Central memory CD4-positive, alpha-beta T cell (primary cell): ENCODE measurements at places on chromosomes 13 and 19.

GRCh38 chr19:40284251-40284500 lies 969 bp downstream of the AKT2 start:
- DNase-seq: no peak

DNA sequence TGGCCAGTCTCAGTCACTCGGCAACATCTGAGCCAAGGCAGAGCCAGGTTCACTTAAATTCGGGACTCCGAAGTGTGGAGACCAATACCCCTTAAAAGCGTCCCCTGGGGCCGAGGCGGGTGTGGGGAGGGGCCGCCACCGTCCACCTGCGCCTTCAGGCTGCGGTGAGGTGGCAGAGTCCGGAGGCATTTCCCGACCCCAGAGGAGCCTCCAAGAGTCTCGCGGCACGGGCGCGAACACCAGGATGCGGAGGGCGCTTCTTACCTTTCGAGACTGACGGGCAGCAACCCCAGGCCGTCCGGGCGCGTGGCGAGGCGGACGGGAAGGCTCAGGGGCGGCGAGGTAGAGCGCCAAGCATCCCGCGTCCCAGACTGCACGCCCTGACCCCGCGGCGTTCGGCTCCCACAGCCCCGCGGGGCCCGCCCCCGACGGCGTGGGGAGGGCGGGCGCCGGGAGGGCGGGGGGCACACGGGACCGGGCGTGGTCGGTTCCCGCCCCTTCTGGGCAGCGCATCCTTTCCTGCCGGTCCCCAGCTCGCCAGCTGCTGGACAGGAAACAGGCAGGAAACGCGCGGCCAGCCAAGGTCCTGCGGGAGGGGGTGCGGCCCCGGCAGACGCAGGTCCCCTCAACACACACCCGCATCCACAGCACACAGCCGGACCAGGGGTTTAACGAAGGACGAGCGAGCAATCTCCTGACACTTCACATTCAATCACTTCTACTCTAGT lies at the start of gene THSD1:
Gene THSD1 (minus strand): TSS at position 406 of the 728 bp plus-strand sequence. CDS start 3,572 bp downstream, outside the sequence.
- peak; percentile 3 for DNase-seq

DNA sequence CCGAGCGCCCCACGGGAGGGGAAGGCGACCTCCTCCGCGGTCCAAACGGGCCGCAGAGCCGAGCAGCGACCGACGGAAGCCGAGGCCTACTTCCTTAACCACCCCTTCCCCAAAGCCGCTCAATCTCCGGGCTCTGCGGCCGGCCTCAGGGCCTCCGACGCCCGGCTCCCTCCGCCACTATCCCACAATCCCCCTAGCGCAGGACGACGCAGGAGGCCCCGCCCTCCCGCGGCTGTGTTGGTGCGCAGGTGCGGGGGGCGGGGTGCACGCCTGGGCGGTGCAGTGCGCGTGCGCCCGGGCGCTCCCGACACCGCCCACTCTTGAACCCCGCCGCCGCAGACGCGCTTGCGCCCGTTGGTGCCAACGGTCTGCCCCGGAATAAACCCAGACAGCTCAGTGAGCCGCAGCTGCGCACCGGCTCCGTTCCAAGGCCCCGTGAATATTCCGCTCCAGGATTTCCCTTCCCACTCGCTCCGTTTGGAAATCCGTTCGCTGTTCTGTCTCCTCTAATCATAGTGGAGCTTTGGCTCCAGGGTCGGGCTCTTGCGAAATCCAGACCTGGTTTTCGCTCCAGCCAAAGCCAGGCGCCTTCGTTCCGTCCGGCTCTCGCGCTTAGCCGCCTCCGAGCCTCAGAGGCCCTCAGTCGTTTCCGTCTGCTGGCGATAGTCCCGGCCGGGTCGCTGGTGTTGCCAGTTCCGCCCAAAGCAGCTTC lies at the start of gene PPP6R1:
Gene PPP6R1 (minus strand): TSS at position 190 of the 712 bp plus-strand sequence. CDS start 11,914 bp downstream, outside the sequence.
- DNase-seq: peak; percentile 96

DNA sequence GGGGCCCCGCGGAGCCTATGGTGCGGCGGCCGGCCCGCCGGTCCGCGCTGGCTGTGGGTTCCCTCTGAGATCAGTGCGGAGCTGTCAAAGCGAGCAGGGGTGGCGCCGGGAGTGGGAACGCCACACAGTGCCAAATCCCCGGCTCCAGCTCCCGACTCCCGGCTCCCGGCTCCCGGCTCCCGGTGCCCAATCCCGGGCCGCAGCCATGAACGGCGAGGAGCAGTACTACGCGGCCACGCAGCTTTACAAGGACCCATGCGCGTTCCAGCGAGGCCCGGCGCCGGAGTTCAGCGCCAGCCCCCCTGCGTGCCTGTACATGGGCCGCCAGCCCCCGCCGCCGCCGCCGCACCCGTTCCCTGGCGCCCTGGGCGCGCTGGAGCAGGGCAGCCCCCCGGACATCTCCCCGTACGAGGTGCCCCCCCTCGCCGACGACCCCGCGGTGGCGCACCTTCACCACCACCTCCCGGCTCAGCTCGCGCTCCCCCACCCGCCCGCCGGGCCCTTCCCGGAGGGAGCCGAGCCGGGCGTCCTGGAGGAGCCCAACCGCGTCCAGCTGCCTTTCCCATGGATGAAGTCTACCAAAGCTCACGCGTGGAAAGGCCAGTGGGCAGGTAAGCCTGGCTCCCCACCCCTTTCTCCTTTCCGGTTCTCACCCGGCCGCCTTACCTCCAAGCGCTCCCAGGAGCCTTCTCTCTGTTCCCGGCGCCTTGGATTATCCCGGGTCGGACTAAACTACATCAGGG lies at the start of gene PDX1:
Gene PDX1 (plus strand): TSS at position 67 of the 743 bp plus-strand sequence. CDS start 139 bp downstream, at position 206.
- no peak for DNase-seq

DNA sequence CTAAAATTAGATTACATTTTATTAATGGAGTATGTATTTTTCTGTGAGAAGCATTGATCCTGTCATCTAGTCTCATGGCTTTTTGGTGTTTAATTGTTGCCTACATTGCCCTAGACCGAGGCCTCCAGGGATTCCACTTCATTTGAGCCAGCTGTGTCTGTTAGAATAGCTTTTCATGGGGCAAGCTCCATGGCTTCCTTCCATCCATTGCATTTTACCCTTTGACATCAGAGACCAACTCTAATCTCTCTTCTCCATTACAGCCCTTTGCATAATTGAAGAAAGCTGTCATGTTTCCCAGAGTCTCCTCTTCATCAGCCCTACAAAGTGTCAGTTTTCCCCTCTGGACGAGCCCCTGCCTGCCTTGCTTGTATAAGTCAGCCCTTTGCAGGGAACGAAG lies 70.6 kb downstream of the MTUS2 start:
- no peak for DNase-seq

GRCh38 chr13:94343243-94343585 lies 136.3 kb downstream of the DCT start:
- DNase-seq: no peak

GRCh38 chr19:53311044-53311443 lies 22.5 kb upstream of the ZNF845 start:
- DNase-seq: no peak

GRCh38 chr19:9945319-9945966 lies 9.1 kb upstream of the OLFM2 start:
- DNase-seq: no peak

GRCh38 chr13:111916201-111916600 lies 150.7 kb upstream of the SOX1 start:
- no peak for DNase-seq

GRCh38 chr13:45205124-45205523 lies 4.3 kb upstream of the KCTD4 start:
- no peak for DNase-seq

- no peak for DNase-seq
Measured at GRCh38 chr13:19591864-19592263, 30.5 kb upstream of the TPTE2 start.
